ENCODE measurements at places on chromosomes 12 and 14.

DNA sequence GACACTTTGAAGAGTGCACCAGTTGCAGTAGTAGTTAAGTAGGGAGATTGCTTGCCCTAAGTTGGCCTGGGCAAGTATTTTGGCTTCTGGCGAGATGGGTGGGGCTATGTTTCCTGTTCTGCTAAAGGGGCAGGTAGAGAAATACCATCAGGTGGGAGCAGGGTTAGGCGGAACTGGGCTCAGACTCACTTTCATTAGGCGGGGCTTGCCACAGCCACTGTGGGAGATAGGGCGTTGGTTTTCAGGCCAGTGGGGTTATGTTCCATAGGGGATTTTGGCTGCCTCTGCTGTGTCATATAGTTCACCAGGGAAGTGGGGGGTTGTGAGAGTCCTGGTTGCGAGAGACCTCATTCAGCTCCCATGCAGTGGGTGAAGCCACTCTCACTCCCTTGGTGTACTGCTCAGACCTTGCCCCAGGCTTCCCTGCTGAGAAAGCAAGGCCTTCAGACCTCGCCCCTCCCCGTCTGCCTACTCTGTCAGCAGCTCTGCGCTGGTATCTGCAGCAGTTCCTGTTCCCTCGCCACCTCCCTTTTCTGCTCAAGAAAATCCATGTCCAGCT, 43.3 kb downstream of the AEBP2 start:
- DNase-seq, result peak; percentile 52

DNA sequence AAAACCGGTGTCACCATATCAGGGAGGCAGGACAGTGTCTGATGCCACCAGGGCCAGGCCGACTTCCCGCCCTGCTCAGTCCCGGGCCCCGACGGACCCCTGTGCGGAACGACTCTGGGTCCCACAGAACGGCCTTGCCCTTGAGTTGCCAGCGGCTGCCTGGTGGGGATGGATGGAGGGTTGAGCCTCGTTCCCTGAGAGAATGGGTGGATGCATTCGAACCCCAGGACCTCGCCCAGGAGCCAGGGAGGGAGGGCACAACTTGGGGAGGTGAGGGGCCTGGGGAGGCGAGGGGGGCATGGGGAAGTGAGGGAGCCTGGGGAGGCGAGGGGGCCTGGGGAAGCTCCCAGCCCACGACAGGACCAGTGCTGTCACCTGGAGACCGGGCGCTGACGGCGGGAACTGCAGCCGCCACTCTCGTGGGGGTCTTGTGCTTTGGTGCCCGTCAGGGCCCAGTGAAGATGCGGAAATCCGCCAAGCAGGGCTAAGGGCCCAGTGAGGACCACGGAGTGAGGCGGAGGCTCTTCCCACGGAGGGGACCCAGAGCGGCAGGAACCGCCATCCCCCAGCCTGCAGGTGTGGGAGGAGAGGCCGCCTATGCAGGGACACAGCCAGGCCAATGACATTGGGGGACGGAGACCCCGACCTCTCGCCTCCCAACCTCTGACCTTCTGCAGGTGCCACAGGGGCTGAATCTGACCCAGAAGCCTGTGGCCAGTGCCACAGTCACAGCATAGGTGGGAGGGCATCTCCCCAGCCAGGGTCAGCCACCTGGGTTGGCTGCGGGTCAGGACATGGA, 74.4 kb upstream of the GALNT9 start:
- DNase-seq, result no peak

DNA sequence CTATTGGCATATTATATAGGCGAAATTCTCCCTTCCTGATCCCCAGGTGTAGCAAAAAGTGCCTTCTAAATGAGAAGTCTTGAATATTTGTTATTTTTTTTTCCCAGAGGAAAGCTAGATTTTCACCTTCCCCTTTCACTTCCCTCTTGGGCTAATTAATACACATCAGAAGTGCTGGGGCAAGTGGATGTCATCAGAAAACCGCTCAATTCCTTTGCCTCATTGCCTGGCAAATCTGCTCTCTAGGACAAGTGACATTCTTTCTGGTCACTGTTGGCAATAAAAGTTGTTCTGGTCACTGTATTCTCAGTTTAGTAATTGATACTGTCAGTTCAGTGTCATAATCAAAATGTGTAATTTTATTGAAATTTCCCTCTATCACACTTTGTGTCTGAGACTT, 174.5 kb downstream of the ETNK1 start:
- no peak for DNase-seq

- no peak for DNase-seq
Observed at GRCh38 chr12:16789204-16789790, 183.3 kb upstream of the LMO3 start.

DNA sequence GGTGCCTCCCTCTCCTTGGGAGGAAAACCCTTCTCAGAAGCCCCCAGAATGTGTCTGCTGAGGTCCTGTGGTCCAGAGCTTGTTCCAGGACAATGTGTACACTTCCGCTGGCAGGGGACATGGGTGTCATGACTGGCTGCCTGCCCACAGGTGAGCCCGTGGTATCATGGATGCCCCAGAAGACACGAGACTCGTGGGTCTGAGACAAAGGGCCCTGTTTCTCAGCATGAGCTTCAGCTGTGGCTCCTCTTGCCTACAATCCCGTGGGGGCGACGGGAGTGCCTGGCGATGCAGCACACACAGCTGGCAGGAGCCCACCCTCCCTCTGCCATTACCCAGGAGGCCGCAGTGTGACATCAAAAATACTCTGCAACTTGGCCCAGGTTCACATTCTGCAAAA, 7.0 kb downstream of the TMEM121 start:
- DNase-seq, result no peak

DNA sequence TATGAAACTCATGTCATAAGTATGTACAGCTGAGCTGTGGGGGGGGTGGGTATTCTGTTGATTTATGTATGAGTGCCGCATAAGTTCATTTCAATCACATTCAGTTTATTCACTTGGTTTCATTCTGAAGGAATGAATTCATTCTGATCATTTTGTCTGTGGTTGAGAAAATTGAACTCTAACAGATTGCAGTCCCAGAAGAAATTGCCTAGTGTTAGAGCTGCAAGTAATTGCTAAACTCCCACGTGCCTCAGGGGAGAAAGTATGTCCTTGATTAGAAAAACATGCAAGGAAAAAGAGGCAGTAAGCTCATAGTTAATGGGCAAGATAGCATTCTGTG, 442.4 kb upstream of the MGAT4C start:
- no peak for DNase-seq

DNA sequence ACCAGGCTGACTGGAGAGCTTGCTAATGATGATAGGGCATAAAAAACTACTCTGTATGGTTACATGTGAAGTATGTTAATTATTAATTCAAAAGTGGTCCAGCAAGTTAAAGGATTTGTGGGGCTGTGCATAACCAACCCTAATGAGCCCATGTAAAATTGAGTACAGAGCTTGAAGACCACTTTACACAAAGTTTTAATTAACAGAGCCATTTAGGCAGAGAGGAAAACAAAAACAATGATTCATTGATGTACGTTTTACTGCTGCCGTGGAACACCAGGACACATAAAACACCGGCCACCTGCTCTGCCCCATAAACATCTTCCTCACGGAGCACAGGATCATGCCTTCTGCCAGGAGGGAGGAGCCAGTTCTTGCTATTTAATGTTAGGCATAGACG, 83.5 kb downstream of the RIMBP2 start:
- no peak for DNase-seq

GRCh38 chr14:69537900-69538299, 36.8 kb downstream of the CCDC177 start:
- DNase-seq, result no peak

DNA sequence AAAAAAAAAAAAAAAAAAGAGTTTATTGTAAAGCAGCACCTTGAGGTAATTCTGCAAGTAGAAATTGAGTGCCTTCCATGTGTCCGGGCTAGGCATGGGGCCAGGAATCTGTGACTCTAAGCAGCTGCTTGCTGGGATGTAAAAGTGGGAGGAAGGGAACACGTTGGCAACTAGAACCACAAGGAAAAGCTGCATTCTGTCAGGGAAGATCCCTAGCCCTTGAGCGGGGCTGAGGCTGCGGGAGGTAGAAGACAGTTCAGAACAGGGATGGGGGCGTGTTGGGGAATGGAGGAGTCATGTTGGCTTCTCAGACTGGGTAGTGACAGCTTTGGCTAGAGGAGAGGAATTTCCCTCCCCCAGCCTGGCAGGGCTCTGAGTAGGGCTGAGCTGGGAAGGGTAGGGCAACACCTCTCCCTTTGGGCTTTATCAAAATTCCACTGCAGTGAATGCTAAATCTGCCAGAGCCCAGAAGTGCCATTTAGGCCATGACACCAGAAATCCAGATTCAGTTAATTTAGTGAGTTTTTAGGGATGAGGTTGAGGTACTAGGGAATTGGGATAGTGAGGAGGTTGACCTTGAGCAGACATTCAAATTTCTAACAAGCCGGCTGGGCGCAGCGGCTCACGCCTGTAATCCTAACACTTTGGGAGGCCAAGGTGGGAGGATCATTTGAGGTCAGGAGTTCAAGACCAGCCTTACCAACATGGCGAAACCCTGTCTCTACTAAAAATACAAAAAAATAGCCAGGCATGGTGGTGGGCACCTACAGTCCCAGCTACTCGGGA, 3.4 kb upstream of the TRAFD1 start:
- DNase-seq, result no peak

GRCh38 chr14:37036669-37037341, 135.6 kb downstream of the SLC25A21 start:
- DNase-seq, result no peak

DNA sequence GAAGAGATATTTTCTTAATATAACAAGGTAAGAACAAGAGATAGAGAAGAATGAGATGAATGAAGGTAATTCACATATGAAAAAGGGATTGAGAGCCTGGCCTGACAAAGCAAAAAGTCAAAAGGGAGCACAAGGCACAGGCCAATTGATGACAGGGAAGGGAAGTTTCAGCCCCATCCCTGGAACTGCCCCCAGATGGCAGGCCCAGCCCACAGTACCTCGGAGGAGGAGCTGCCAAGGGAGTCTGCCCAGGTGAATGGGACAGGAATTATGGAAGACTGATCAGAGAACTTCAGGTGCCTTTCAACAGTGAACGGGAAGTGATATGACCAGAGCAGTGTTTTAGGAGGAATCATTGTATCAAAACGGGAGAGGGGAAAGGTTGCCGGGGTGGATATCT, 15.7 kb downstream of the SNRPF start:
- DNase-seq, result no peak

DNA sequence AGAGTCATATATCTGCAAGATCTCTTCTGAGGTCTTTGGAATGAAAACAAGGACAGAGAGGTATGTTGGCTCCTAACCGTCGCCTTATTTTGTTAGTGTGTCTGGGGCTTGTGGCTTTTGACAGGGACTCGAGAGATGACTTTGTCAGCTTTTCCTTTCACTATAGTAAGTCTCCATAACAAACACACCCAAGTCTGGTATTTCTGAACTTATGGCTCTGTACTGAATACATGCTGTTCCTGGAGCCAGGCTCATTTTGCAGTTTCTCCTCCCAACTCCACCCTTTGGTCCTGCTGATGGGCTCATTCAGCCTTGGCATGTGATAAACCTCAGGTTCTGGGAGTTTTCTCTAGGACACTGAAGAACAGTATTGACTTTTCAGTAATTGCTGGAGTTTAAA, 27.7 kb upstream of the TMED10 start:
- no peak for DNase-seq

DNA sequence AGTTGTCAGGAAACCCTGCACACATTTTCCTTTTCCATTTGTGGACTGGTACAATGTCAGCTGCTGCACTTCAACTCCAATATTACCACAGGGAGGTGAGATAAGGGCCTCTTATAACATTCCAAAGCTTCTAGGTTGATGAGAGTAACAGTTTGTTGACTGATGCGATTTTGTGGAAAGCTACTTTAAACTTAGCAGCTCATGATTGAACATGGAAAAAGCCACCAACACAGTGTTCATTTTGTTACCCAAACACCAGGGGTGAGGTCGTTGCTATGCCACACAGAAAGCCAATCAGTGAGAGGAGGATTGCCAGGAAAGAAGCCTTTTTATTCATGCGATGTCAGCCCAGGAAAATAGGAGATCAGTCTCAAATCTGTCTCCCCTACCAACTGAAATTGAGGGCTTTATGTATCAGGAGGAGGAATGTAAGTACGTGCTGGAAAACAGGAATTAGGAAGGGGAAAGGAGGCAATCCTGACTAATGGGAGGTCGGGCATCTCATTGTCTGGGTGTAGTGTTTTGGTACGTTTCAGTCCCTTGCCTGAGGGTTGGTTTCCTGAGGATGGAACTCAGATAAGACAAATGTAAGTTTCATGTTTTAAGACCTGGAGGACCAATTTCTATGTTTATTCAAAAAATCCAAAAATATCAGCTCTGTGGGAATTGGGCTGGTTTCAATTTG, 92.7 kb upstream of the PLEKHA5 start:
- DNase-seq, result no peak

- no peak for DNase-seq
Observed at GRCh38 chr12:1806301-1807086, 13.9 kb upstream of the LRTM2 start.

DNA sequence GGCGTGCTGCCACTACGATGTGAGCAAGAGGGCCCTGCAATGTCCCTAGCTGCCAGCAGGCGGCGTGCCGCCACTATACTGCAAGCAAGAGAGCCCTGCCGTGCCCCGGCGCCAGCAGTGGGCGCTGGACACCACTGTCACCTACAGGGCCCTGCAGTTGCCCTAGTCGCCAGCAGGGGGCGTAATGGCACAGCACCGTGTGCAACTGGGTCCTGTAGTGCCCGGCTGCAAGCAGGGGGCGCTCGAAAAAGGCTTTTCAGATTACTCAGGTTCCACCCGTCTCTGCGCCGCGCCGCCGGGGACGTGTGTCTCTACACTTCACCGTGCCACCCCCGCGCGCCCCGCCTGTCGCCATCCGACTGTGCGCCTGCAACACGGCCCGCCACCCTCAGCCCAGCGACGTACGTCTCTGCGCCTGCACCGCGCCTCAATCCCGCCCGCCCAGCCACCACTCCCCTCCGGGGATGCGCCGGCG, 1356.9 kb downstream of the TMEM121 start:
- DNase-seq, result peak; percentile 72

DNA sequence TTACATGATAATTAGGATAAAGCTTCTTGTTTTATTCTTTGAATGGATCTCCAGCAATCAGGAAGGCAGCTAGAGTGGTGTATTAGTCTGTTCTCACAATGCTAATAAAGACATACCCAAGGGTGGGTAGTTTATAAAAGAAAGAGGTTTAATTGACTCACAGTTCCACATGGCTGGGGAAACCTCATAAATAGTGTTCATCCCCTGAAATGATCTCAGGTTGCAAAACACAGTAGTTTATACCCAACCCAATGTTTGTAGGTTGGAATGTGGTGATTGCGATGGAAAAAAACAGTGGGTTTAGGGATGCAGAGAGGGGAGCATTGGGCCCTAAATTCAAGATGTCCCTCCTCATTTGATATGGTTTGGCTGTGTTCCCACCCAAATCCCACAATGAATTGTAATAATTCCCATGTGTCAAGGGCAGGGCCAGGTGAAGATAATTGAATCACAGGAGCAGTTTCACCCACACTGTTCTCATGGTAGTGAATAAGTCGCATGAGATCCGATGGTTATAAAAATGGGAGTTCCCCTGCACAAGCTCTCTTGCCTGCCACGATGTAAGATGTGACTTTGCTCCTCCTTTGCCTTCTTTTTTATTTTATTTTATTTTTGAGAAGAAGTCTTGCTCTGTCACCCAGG, 11.5 kb downstream of the MUCL1 start:
- DNase-seq, result no peak

GRCh38 chr12:118375348-118375747, 1.0 kb upstream of the SUDS3 start:
- no peak for DNase-seq

Data from activated T-cell treated with anti-CD3 and anti-CD28 coated beads for 48 hours (primary cell).